Activated effector memory CD4-positive, alpha-beta T cell treated with Interleukin-2 at 50 U/mL for 16 hours (primary cell): ENCODE measurements at places on chromosomes 12 and 14.

GRCh38 chr12:94930216-94930654, 73.3 kb downstream of the NDUFA12 start:
- no peak for DNase-seq

DNA sequence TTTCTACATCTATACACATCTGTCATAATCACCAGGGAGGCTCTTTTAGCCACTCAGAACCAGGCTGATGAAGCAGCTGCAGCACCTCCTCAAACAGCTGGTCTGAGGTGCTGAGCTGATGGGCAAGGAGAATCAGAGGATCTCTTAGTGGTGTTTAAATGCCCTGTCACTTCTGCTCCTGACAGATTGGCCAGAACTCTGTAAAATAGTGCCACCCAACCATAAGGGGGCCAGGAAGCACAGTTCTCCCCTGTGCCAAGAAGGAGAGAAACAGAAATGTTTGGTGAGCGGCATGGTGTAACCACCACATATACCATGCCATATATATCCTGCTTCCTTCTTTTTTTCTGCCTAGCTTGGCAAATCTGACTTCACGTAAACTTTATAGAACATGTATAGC, 12.8 kb downstream of the SOCS2 start:
- no peak for DNase-seq

- DNase-seq: no peak
Observed at GRCh38 chr12:19744705-19745218, 305.5 kb downstream of the AEBP2 start.

GRCh38 chr12:102281231-102281630, 83.6 kb upstream of the PMCH start:
- no peak for DNase-seq

DNA sequence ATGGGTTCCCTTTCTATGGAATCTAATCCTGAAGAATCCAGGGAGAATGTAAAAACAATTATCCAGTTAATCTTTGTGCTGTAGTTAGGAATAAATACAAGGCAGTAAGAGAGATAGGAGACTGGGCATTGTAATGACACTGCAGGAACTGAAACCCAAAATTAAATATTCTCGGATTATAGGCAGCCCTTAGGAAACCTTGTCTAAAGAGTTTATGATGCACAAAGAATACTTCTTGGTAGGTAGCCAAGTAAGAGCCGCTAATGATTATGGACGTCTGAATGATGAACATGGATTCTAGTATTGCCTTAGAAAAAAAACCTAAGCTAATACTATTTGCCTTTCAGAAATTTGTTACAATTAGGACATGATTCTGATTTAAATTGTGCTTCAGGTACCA, 165.4 kb upstream of the LRIG3 start:
- DNase-seq: no peak

GRCh38 chr14:48111151-48111550, 435.7 kb upstream of the MDGA2 start:
- DNase-seq: no peak

DNA sequence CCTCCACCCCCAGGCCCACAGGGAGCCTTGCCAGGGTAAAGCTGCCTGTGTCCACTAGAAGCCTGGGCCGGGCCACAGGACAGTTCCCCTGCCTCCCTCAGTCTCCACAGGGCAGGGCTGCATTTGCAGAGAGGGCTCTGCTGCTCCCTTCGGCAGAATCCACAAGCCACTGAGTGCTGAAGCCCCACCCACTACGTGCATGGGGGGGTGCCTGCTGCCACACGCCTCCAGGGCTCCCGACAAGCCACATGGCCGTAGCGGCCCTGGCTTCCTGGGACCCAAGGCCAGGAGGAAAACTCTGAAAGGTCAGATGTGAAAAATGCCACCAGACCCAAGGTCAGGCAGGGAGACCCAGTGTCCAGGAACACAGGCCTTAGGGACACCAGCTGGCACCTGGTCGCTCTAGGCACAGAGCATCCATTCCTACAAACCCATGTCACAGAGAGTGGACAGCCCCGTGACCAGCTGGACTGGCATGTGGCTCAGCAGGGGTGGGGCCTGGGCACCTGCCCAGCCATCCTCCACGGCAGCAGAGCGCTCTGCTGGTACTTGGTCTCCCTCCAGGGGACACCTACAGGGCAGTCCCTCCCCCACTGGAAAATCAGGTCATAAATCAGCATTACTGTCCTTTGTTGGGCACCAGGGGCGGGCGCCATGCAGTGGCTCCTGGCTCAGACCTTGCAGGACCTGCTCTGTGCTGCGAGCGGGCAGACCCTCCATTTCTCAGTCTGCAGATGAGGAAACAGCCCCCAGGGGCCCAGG, 42.9 kb downstream of the CCDC85C start:
- no peak for DNase-seq

DNA sequence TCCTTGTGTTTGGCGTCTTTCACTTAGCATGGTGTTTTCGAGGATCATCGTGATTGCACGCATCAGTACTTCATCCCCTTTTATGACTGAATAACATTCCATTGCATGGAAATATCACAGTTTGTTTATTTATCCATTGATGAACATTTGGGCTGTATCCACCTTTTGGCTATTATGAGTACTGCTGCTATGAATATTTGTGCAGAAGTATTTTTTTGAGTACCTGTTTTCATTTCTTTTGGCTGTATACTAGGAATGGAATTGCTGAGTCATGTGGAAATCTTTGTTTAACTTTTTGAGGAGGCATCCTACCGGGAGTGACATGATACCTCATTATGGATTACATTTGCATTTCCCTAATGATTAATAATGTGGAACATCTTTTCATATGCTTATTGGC, 66.4 kb downstream of the WNK1 start:
- no peak for DNase-seq

GRCh38 chr12:131357920-131358319, 353.0 kb upstream of the SFSWAP start:
- no peak for DNase-seq

DNA sequence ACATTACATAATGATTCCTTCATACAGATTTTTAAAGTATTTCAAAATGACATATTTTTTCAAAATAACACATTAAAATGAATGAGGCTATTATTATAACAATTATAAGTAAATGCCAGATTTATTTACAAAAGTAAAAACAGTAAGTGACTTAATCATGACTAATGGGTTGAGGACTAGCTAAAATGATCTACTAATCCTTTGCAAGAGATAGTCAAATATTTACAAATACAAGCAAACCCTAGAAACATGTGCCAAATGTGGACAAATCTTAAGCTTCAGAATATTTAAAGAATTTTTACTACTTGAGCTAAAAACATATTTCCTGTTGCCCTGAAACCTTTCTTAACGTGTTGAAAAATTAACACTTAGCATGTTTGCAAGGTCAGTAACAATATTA, 74.8 kb downstream of the KIF21A start:
- no peak for DNase-seq

GRCh38 chr12:91609283-91609682, 426.7 kb upstream of the DCN start:
- DNase-seq: no peak

- no peak for DNase-seq
Observed at GRCh38 chr14:95858893-95859292, 17.7 kb upstream of the TUNAR start.

DNA sequence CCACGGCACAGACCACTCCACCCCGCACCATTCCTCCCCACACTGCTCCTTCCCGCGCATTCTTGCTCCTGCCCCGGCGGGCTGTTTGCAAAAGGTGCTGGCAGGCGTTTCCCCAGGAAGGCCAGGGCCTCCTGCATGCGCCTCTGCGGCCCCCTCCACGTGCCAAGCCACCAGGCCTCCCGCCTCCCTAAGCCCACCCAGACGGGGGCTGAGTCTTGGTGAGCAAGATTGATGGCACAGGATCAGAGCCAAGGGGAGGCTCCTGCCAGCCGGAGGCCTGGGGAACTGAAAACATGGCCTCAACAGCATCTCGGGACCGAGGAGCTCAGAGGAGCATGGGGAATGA, 328.3 kb upstream of the DIO3 start:
- no peak for DNase-seq

DNA sequence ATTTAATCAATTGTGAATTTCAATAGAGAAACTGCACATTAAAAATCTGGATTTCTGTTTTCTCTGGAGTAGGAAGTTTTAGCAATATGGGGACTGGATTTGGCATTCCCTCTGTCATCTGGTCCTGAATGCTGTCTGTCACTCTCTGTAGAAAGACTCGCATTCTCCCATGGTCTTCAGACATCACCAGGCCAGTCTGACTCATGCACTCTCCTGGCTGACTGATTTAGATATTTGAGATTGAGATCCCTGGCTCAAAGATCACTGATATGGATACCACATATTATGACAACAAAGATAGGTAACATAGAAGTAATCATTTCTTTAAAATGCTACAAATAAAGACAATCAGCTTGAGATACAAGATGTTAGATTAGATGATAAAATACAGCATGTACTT, 524.5 kb downstream of the GALC start:
- DNase-seq: no peak

- DNase-seq: no peak
Observed at GRCh38 chr12:291153-291723, 28.6 kb upstream of the SLC6A13 start.

GRCh38 chr12:108374596-108375320, 35.6 kb upstream of the CMKLR1 start:
- DNase-seq: no peak

DNA sequence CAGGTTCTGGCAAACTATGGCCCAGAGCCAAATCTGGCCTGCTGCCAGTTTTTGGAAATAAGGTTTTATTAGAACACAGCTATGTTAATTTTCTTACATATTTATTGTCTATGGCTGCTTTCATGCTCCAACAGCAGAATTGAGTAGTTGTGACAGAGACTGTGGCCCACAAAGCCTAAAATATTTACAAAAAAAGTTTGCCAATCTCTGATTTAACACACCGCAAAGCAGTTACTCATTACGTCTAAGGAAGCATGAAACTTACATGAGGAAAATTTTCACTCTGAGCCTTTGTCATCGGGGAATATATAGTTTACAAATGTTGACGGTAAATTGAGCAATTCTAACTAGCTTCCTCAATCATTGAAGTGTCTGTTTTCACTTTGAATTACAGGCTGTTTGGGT, 96.5 kb downstream of the UNC79 start:
- DNase-seq: no peak

DNA sequence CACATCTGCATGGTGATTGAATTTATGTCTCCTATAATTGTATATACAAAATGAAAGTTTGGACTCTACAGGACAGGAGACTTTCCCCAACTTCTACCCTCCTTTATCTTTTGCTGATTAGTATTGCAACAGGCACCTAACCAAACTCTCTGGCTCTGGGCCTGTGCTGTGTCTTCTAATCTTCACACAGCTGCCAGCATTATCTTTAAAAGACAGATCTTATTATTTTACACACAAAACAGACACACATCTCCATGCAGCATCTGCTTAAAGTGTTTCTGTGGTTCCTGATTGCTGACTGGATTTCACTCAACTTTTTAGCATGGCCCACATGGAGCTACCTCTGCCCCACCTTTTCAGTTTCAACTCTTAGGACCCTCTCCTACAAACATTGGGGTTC, 154.9 kb upstream of the PELI2 start:
- no peak for DNase-seq

DNA sequence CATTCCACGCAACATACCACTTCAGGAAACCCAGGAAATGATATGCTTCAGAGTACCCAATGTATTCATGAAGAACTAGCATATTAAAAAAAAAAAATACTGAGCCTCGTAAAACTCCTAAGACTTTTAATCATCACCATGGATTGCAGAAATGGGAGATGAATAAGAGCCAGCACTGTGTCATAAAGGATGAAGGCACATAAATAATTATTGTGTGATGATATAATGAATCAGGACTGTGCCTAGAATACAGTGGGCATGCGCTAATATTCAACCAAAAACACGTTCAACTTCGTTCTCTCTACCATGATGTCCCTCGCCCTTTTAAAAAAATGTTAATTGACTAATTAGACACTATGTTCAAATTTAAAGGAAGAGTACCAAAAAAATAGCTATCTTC, 68.7 kb downstream of the CIT start:
- DNase-seq: no peak

DNA sequence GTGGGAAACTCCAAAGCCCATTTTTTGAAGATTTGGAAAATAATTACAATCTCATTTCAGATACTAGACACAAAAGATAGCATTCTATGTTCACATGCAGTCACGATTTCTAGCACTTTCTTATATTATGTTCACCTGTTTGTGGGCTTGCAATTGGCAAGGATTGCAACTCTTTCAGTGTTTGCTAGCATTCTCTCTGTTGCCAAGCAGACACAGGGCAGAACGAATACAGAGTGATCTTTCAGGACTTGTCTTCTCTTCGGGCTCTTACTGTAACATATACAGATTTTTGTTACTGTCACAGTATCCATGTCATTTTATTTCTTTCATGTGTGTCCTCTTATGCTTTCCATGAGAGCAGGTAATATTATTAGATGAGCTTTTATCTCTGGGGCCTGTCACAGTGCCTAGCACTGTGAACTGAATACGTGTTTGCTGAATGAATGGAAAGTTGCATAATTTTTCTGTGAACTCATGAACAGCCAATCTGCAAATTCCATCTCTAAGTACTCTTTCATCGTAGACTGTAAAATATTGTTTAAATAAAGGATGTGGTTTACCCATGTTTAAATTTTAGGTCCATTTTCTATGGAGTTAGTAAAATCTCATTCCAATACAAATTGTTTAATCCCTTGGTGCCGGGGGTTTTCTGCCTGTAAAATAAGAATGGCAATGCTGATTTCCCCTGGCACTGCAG, 105.1 kb downstream of the BMP4 start:
- no peak for DNase-seq

- DNase-seq: no peak
Observed at GRCh38 chr14:104660597-104660996, 28.8 kb upstream of the INF2 start.

DNA sequence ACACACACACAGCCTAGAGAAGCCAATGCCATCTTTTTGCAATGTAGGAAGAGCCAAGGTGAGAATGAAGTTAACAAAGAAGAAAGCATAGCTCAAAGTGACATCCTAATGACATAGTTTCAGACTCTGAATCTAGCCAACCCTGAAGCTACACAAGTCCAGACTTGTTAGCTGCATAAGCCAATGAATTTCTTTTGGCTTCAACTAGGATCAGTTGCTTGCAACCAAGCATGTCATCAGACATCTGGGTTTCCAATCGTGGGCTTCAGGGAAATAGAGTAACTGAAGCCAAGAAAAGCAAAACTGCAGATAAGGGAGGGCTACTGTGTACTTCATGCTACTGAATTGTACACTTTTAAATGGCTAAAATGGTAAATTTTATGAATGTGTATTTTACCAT, 4.4 kb upstream of the GPHN start:
- DNase-seq: no peak

DNA sequence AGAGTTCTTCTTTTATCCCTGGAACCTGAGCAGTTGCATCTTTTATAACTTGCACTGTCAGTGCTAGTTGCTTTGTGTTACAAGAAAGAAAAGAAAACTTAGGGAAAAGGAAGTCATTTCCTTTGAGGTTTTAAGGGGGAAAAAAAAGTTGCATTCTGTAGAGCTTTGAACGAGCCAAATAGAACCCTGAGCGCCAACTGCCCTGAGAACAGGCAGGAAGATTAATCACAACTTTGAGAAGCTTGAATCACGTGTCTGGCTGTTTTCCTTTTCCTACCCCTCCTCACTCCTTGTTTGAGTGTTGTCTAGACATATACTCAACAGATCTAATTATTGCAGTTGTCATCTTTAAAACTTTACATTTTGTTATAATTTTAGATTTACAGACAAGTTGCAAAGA, 12.5 kb downstream of the PCNX1 start:
- no peak for DNase-seq

- DNase-seq: no peak
Observed at GRCh38 chr14:74670726-74671411, 42.0 kb downstream of the AREL1 start.

GRCh38 chr12:104219908-104220404, 4.4 kb downstream of the TXNRD1 start:
- peak; percentile 60 for DNase-seq
